ENCODE measurements at places on chromosomes 3 and 15.
A peak's percentile ranks its signal among the peaks of the same experiment; 100 is the strongest.

GRCh38 chr15:35693286-35693685, 147.3 kb upstream of the DPH6 start:
- DNase-seq, result peak; percentile 15

DNA sequence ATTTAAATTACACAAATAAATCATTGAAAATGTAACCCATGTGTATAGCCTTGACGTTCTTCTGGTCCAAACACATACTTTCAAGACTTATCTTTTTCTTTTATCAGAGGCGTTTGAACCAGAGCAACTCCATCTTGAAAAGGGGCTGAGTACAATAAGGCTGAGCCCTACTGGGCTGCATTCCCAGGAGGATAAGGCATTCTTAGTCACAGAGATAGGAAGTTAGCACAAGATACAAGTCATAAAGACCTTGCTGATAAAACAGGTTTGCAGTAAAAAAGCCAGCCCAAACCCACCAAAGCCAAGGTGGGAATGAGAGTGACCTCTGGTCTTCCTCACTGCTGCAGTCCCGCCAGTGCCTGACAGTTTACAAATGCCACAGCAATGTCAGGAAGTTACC, 101.0 kb upstream of the IGSF10 start:
- no peak for DNase-seq

- no peak for DNase-seq
Measured at GRCh38 chr3:185317674-185318073, 45.3 kb upstream of the MAP3K13 start.

- peak; percentile 100 for DNase-seq
Measured at GRCh38 chr3:149180057-149180573, 41.5 kb downstream of the CP start.

- no peak for DNase-seq
Measured at GRCh38 chr15:74610302-74610951, 5.2 kb upstream of the CLK3 start.

- DNase-seq, result no peak
Measured at GRCh38 chr3:57464801-57465200, 79.3 kb downstream of the DNAH12 start.

GRCh38 chr3:111733154-111733553, 125.9 kb upstream of the PHLDB2 start:
- DNase-seq, result no peak

- DNase-seq, result no peak
Measured at GRCh38 chr3:79390352-79390751, 377.4 kb downstream of the ROBO1 start.

Data from EL (cell line).